ENCODE measurements at places on chromosomes 4 and X.

DNA sequence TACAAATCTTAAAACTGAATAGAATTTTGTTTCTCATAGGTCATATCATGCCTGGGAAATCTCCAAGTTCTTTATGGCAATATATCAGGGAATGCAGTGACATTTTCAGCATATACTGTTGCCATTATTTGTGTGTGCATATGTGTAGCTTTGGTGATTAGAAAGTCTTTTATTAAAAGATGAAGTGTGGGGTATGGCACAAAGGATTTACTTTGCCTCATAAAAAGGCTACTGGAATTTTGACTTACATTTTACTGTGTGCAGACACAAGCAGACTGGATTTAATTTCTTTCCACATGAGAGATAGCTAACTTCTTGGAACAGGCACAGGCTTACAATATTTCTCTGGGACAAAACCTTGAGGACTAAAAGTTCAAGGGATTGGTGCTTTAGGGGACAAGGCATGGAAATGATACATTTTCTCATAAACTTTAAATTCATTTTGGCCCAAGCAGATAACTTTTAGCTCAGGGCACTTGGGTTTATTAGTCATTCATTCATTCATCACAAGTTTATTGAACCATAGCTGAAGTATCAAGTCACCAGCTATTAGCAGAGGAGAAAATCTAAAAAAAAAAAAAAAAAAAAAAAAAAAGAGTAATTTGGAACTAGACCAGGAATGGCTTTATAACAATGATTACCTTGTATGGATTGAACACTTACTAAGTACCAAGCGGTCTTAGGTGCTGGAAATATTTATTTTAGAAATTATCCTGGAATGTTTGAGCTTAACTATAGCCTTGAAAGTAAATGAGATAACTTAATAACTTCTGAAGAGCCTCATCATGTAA, 191.5 kb downstream of the SLIT2 start:
- DNase-seq = no peak

DNA sequence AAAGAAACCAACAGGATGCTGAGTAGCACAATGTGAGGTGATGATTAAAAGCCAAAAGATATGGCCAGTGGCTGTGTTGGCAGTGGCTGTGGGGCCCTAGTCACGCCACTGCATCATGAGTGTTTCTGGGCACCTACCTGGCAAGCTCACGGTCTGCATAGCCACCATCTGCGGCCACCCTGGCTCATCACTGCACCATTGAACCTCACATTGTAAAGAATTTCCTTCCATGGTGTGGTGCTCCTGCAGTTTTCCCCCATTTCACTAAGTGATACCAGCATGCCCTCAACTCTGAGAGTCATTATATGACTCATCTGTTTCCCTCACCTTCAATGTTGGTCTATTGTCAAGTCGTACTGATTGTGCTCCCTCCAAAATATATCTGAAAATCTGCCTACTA, 45.5 kb upstream of the CLNK start:
- peak; percentile 15 for DNase-seq

DNA sequence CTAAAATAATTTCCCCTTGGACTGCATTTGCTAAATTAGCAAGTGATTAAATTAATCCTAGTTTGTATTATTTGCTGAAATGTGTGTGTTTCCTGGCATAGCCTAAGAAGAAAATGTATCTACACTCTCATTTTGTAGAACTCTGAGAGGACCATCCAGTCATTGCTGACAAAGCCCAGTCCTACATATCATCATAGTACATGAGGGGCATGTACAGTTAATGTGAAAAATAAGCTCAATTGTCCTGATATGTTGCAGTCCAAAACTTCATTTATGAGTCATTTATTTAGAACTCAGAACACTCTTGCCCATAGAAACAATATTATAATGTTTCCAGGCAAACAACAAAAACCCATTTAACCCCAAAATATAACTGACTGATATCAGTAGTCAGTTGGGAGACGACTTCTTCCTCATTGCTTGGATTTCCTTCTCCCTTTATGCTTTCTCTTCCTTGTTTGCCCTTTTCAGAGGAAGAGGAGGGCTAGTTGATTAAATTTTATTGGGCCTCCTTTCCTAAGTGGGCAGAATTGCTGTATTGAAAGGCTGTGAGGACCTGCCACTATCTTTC, 26.9 kb upstream of the BBS12 start:
- no peak for DNase-seq

GRCh38 chr4:101172369-101172768, 175.0 kb downstream of the PPP3CA start:
- no peak for DNase-seq

DNA sequence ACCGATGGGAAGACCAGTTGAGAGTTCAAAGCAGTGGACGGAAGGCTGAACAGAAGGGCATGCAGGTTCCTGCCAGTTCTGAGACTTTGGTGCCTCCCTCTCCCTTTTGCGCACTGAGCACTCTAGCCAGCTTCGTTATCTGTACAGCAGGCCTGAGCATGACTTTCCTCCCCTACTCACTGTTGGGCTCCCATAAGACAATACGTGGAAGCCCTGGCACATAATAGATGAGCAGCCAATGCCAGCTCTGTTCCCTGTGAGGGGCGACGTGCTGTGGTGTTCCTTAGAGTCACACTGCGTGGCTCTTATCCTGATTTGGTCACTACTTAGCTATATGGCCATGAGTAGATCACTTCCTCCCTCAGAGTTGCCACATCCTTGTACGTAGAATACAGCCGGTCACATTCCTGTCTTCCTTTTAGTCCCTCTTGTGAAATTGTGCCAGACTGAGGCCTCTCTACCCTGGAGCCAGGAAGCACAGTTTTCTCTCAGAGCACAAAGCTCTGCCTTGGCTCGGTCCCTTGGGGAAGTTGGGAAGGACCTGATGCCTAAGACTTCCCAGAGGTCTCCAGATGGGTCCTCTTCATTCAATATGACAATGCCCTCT, 160.4 kb upstream of the MAMLD1 start:
- no peak for DNase-seq

DNA sequence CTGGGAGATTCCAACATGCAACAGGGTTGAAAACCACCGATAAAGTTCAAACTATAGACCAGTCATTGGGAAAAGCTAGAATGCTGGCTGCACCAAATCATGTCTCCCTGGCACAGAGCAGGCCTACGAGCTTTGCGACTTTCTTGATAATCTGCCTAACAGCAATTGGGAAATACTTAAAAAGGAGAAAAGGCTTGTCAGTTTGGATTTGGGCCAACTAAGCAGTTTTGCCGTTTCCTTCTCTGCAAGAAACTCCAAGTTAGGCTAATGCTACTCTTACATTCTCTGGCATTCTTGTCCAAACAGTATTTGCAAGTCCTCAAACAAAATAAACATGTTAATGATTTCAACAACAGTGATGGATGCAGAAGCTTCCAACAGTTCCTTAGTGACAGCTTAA, 87.9 kb downstream of the PDK3 start:
- DNase-seq = no peak

GRCh38 chr4:118353534-118354030, 779 bp upstream of the PRSS12 start:
- no peak for DNase-seq

DNA sequence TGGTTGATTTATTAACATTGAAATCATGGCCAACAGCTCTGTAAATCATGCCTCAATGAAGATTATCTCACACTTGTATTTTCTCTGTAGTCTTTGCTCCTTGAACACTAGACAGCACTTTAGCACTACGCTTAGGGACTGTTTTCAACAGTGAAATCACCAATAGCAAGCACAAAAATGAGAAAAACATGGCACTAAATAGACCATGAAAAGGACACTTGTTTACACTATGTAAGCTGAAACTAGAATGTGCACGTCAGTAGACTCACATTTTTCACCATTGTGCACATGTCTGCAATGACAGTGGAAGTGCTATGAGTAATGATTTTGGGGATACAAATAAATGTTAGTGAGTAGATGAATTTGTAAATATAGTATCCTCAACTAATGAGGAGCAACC, 3.1 kb downstream of the BMP2K start:
- DNase-seq = no peak

- peak; percentile 31 for DNase-seq
These were observed 123.7 kb downstream of the STOX2 start for GRCh38 chr4:184028561-184029374.

DNA sequence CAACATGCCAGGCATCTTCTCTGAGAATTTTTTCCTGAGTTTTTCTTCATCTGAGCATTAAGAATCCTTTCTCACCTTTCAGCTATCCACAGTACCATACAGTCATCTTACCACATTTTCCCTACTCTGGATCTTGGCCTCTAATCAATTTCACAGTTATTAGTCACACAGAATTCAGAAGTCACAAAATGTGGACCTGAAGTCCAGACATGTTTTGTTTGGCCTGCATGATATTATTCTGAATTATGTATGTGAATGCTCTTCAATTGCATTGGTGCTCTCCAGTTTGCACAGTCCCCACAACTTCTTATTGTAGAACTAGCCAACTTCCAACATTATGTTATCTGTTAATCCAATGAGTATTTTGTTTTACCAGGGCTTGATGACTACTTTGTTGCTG, 102.3 kb upstream of the GRIA3 start:
- no peak for DNase-seq

DNA sequence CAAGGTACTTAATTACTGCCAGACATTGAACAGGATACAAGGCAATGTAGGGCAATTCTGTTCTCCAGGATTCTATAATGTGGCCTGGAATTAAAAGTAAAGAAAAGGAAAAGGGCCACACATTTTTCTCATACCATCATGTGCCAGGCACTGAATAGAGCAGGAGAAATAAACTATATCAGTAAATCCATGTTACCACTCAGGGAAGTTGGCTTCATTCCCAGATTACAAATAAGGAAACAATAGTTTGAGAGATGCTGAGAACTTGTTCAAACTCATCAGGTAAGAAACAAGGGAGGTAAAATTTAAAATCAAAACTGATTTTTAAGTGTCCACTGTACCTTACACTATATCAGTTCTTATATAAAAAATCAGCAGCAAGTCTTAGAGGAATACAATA, 645.0 kb upstream of the ATOH1 start:
- DNase-seq = no peak

- DNase-seq = no peak
These were observed 205.7 kb downstream of the FAT4 start for GRCh38 chr4:125520258-125520990.

- no peak for DNase-seq
These were observed 110.7 kb downstream of the ABCB7 start for GRCh38 chrX:75045369-75045768.

- DNase-seq = peak; percentile 72
These were observed 25.9 kb downstream of the NOP14 start for GRCh38 chr4:2937146-2937857.

DNA sequence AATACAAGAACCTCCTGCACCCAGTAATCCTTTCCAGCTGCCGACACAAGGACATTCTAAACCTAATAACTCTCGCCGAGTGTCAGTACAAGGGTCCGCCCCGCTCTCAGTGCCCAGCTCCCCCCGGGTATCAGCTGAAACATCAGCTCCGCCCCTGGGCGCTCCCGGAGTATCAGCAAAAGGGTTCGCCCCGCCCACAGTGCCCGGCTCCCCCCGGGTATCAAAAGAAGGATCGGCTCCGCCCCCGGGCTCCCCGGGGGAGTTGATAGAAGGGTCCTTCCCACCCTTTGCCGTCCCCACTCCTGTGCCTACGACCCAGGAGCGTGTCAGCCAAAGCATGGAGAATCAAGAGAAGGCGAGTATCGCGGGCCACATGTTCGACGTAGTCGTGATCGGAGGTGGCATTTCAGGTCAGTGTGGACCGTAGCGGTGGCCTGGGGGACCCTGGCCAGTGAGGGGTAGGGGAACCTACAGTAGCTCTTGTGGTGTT, at the start of gene MAOA:
MAOA (plus strand) TSS at position 295 of the 490 bp plus-strand sequence; CDS start at position 338, 43 bp downstream.
- DNase-seq = peak; percentile 34

GRCh38 chr4:18042754-18043153, 21.2 kb upstream of the LCORL start:
- no peak for DNase-seq

DNA sequence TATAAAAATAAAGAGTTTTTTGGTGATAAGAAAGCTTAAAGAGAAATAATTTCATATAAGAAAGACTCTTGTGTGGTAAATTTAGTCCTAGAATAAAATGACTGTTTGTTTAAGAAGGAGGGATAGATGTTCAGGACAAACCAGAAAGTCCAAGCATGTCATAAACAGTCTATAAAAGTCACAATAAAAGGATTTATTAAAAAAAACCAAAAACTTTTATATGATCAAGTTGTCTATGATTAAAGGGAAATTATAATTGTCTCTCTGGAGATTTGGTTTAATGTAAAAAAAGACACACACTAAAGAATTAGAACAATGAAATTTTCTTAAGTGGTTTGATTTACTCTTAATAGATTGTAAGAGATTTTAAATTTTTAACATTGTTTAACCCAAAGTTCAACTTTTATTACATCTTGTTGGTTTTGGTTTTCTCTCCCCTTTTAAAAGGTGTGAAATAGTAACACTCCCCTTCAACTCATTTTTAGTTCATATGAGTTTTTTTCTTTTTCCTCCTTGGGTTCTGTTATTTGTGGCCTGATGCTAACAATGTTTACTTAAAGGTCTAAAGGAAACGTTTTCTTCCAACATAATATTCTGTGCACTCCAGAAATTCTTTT, 89.7 kb downstream of the PDHA2 start:
- no peak for DNase-seq

DNA sequence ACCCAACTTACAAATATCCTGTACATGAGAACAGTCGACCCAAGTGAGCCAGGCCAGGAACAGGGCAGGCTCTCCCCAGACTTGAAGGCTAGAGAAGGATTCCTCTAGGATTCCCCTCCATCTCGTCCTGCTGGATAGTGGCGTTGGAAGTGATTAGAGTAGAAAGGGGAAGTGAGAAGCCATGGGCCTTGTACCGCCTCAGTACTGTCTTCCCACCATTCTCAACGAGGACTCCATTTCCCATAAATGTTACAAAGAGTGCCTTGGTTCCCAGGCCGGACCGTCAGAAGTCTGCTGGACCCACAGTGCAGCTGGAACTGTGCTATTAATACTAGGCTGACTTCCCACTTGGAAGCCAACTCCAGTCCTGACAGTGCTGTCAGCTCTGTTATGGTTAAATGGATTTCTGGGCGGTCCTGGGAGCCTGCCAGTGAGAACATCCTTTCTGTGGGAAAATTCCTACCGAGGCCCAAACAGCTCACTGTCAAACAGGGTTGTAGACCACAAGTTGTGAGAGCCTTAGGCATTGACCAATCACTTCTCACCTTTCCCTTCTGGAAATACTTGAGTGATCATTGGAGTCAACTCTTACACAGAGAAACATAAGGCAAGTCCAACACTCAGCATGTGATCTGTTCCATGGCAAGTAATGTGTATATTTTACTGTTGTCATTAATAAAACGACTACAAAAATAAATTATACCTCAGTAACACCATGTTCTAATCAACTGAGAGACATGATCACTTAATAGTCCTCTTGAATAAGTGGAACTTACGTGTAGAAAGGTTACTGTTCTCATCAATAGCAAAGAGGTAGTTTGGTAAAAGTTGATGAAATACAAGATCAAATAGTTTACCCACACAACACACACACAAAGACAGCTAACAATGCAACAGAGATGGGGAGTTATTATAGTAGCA, 58.4 kb downstream of the AMELX start:
- DNase-seq = no peak

DNA sequence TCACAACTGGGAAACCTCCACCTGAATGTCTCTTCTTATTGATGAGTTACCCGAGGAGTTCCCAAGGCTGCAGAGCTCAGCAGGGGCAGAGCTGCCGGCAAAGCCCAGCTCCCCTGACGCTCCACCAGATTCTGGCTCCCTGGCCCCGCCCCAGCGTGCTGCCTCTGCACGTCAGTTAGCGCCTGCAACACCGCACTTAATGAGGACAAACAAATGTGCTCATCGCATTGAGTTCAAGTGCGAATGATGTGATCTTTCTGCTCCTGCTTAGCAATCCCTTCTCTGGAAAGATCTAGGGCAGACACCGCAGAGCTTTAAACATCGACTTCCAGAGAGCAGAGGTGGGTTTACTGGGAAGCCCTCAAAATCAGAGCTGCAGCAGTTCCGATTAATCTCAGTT, 55.5 kb upstream of the FBXW7 start:
- peak; percentile 33 for DNase-seq

All from activated CD4-positive, alpha-beta memory T cell treated with anti-CD3 and anti-CD28 coated beads for 36 hours (primary cell).